ENCODE measurements at places on chromosomes 13 and 19.

DNA sequence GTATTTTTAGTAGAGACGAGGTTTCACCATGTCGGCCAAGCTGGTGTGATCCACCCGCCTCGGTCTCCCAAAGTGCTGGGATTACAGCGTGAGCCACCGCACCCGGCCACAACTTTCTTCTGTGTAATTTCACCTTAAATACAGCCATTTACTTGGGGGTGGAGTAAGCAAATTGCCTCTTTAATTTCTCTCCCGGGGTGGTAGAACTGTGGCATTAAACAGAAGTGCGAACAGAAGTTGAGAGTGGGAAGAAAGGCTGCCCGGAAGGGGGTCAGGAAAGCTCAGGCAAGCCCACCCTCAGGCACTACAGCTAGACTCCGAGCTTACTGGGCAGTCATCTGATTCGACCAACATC lies 475 bp upstream of the DNAJC15 start:
- H3K4me1 ChIP-seq = peaks cover 46% of the 10 kb centered on the region
- peaks cover 17% of the 10 kb centered on the region for H3K36me3 ChIP-seq
- peak overlapping the region; percentile 97 for H3K4me3 ChIP-seq

DNA sequence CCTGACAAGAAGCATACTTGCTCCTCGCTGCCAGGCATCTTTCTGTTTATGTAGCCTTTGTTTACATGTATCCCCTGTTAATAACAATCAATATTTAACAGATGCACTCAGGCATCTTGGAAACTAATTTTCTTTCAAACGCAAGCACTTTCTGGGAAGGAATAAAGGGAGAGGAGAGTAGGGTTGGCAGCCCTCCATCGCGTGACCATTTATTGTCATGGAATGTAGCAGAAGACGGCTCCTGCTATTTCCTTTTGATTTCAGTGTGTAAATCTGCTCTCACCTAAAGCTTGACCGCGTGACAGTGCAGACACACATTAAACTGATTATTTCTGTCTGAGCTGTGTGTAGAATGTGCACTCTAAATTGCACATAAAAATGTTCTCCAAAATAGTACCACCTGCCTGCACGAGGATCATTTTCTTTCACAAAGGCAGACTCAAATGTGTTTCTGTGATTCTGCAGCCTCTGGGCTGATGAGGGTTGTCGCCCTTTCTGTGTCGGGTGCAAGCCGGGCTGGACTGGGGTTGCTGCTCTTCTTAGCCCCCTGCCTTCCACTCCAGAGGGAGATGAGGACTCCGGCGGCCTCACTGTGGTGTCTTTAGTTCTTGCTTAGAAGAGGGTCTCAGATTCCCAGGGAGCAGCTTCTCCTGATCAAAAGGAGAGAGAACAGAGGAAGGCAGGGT lies 223.5 kb upstream of the MAB21L1 start:
- H3K27me3 ChIP-seq = no peaks in the 10 kb centered on the region
- H3K36me3 ChIP-seq = no peaks in the 10 kb centered on the region
- no peak for DNase-seq
- H3K4me3 ChIP-seq = no peak overlapping the region
- H3K4me1 ChIP-seq = no peaks in the 10 kb centered on the region

DNA sequence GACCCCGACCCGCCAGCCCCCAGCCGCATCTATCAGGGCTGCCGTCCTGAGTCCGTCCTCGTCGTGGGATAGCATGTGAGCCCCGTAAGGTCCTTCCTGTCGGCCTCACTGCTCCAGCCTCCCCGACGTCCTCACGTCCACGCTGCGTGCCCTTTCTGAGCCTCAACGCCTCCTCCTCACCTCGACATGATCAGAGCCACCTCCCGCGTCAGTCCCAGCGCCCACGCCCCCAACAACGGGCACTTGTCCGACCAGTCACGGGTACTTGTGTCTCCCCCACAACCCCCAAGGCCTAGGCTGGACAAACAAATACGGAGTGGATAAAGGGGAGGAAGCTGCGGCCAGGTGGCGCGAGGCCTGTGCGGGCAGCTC lies 665 bp downstream of the ZNF497 start:
- peak overlapping the region; percentile 90 for H3K27ac ChIP-seq
- no peaks in the 10 kb centered on the region for H3K27me3 ChIP-seq
- DNase-seq = peak; percentile 92

DNA sequence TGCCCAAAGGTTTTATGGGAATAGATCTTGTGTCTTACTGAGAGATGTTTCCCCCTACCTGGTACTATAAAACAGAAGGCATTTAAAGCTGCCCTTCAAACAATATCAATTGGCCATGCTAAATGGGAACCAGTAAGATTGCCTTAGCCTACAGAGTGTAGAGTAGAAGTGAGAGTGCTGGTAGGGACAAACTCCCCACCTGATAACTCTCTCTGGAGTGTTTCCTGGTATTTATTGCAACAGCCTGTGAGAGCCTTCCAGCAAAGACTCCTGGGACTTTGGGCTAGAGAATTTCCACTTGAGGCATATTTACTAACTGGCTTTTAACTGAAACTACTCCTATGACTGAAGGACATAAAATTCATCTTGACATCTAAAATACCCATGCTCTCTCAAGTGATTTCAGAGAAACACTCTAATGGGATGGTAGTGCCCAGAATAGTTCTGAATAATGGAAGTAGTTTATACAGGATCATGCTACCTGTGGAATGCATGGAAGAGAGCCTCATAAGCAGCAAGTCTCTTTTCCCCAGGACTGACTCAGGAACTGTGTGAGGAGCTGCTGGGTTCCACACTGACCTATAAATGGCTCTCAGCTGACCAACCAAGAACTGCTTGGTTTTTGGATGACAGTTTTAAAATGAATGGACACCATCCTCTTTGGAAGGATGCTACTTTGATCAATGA lies 132.7 kb upstream of the SLITRK5 start:
- DNase-seq = no peak
- no peak overlapping the region for H3K27ac ChIP-seq
- no peak overlapping the region for H3K4me3 ChIP-seq

- H3K27me3 ChIP-seq = no peaks in the 10 kb centered on the region
- H3K27ac ChIP-seq = no peak overlapping the region
Observed at GRCh38 chr13:103284466-103284865, 218.2 kb upstream of the SLC10A2 start.

DNA sequence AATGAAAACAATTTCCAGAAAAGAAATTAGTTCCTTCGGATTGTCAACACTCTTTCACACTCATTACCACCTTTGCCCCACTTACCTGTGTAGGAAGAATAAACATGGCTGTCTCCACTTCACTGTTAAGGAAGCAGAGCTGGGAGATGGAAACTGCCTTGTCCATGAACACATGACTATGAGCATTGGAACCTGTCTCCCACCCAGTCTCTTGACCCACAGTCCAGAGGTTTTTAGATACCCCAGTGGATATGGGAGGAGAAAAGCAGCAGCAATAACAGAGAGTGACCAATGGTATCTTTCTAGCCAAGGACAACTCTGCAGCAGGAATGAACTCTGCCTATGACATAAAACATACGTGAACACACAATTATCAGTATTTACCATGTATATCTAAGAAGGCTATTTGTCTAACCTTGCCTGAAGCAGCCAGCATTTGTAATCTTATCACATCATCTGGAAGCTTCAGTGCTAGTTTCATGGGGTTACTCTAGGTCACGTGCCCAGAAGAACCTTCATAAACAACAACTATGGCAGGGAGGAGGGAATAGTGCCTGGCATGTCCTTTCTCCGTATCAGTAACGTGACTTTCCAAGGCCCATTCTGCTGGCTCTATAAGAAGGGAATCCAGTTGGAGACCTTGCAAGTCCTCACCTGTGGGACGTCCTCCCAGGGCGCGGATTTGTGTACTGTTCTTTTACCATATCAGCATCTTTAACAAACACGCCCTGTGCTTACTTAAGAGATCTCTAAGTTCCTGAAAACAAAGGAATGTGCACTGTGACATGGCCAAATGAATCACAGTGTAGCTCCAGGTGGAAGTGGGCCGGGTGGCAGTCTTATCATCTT lies 221.8 kb upstream of the UBL3 start:
- no peak for DNase-seq
- H3K4me3 ChIP-seq = no peak overlapping the region
- H3K36me3 ChIP-seq = no peaks in the 10 kb centered on the region
- no peaks in the 10 kb centered on the region for H3K4me1 ChIP-seq
- H3K27ac ChIP-seq = no peak overlapping the region

DNA sequence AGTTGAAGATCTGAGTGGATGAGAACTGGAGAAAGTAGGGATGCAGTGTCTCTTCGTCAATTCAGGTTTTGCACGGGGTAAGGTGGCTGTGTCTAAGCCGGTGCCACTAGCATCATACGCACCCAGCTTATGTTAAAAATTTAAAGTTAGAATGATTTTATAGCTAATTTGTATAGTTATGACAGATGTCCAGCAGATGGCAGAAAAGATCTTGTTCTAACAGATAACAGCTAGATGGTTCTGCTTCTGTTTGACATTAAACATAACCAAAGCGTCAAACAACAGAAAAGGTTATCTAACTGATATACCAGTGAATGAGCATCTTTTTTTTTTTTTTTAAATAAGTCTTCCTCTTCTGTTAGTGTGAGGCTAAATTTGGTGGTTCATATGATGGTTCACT lies 18.8 kb upstream of the EDDM13 start:
- no peaks in the 10 kb centered on the region for H3K36me3 ChIP-seq
- DNase-seq = peak; percentile 91
- H3K27me3 ChIP-seq = no peaks in the 10 kb centered on the region
- no peak overlapping the region for H3K4me3 ChIP-seq

GRCh38 chr19:45200568-45200967 lies 22.0 kb downstream of the BLOC1S3 start:
- peak; percentile 65 for DNase-seq
- H3K4me3 ChIP-seq = no peak overlapping the region
- no peaks in the 10 kb centered on the region for H3K36me3 ChIP-seq

GRCh38 chr19:54196536-54196935 lies 4.1 kb upstream of the RPS9 start:
- H3K4me3 ChIP-seq = no peak overlapping the region
- H3K4me1 ChIP-seq = peaks cover 27% of the 10 kb centered on the region
- DNase-seq = no peak
- H3K27me3 ChIP-seq = no peaks in the 10 kb centered on the region

GRCh38 chr19:18518639-18519038 lies 3.2 kb downstream of the ELL start:
- no peaks in the 10 kb centered on the region for H3K36me3 ChIP-seq
- no peak overlapping the region for H3K4me3 ChIP-seq
- no peaks in the 10 kb centered on the region for H3K27me3 ChIP-seq
- H3K4me1 ChIP-seq = peaks cover 15% of the 10 kb centered on the region

GRCh38 chr13:77728265-77729125 lies 31.0 kb downstream of the SLAIN1 start:
- H3K27me3 ChIP-seq = no peaks in the 10 kb centered on the region
- no peaks in the 10 kb centered on the region for H3K36me3 ChIP-seq
- no peak for DNase-seq
- no peaks in the 10 kb centered on the region for H3K4me1 ChIP-seq

GRCh38 chr13:71374471-71375049 lies 492.4 kb downstream of the DACH1 start:
- DNase-seq = no peak
- no peaks in the 10 kb centered on the region for H3K4me1 ChIP-seq
- no peaks in the 10 kb centered on the region for H3K36me3 ChIP-seq
- no peak overlapping the region for H3K4me3 ChIP-seq

DNA sequence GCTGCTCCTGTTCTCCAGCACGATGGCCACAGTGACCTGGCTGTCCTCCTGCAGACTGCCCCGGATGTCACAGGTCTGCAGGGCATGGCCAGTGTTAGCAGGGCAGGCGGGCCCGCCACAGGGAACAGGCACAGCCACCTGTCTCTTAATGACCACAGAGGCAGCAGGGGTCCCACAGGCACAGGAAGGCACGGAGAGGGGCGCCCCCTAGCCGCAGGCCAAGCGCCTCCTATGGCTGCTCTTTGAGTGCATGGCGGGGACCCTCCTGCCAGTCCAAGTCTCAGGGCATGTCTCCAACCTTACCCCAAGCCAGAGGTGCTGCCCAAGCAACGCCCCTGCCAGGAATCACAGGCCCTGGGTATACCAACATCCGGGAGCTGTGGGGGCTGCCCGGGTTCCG lies 14.1 kb downstream of the IZUMO4 start:
- DNase-seq = peak; percentile 71
- no peaks in the 10 kb centered on the region for H3K27me3 ChIP-seq
- H3K27ac ChIP-seq = no peak overlapping the region
- peaks cover 34% of the 10 kb centered on the region for H3K36me3 ChIP-seq
- no peak overlapping the region for H3K4me3 ChIP-seq

- H3K36me3 ChIP-seq = no peaks in the 10 kb centered on the region
- DNase-seq = no peak
- no peaks in the 10 kb centered on the region for H3K4me1 ChIP-seq
- no peaks in the 10 kb centered on the region for H3K27me3 ChIP-seq
- H3K4me3 ChIP-seq = no peak overlapping the region
Observed at GRCh38 chr13:98236197-98236596, 59.1 kb upstream of the RNF113B start.

DNA sequence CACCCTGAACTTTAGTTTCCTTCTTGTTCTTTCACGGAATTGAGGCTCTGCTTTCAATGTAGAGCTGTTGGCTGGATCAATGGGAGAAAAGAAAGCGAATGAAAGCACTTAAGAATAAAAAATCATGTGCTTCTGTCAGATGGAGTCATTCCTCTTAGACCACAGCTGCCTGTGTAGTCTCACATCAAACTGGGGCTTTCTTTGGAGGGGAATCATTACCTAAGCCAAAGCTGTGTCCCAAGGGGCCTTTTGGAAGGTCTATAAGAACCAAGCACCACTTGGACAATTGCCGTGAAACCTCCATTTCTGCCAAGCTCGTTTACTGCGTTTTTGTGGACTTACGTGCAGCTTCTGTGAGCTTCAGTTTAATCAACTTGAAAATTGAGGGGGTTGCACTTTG lies 44.2 kb upstream of the RNF113B start:
- H3K4me3 ChIP-seq = no peak overlapping the region
- no peak overlapping the region for H3K27ac ChIP-seq
- no peak for DNase-seq
- H3K4me1 ChIP-seq = no peaks in the 10 kb centered on the region
- H3K27me3 ChIP-seq = no peaks in the 10 kb centered on the region

DNA sequence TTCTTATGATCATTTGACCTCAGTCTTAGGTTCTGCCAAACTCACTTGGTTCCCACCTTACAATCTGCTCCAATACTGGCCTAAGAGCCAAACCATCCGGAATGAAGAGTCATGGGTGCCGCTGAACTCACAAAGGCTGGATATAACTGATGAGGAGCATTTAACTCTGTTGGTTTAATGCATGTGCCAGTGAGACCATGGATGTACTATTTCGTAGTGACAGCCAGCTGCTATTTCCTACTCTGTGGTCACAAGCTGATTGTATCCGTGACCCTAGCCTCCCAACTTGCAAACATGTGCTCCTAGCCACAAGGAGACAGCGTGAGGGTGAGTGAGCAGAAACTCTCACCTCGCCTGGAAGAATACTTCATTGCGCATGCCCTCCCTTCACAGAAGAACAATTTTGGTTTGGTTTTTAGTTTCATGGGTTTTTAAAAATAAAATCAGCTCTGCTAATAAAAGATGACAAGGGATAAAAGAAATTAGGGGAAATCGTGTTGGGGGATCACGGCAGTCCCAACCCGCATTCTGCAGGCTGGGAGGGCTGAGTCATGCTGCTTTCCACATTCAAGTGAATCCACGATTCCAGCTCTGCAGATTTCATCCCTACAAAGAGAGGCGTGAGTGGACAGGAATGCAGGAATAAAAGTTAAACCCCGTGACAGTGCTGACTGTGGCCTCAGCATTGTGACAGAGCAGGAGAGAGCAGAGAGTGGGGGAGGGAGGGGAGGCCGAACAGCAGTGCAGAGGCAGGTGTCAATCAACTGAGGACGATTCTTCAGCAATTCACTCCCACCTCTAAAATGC lies 66.8 kb upstream of the RAP2A start:
- H3K36me3 ChIP-seq = no peaks in the 10 kb centered on the region
- no peak overlapping the region for H3K4me3 ChIP-seq
- H3K27me3 ChIP-seq = no peaks in the 10 kb centered on the region
- no peaks in the 10 kb centered on the region for H3K4me1 ChIP-seq

All from Karpas-422 (cell line).